Diencephalon (tissue), 1 donor: ENCODE measurements at places on chromosomes 4 and X. TPM values are rescaled to one million over a fixed set of nuclear protein-coding genes. Genes with fewer than 3 reads are reported as not detected.

The RAB41 gene
- total RNA-seq = not detected

The SLIT2 gene
- 36.7 TPM for total RNA-seq

The UGT2A1 gene
- total RNA-seq = not detected

The RAB33B gene
- 38.5 TPM for total RNA-seq

The BGN gene
- 7.6 TPM for total RNA-seq

The XAGE2 gene
- not detected for total RNA-seq

The CCDC110 gene
- 5.5 TPM for total RNA-seq

The MAB21L2 gene
- 3.0 TPM for total RNA-seq

The DDX53 gene
- total RNA-seq = not detected

The DCK gene
- 95.0 TPM for total RNA-seq

The GRIA3 gene
- 38.5 TPM for total RNA-seq

The MAGEA9B gene
- not detected for total RNA-seq

The AMBN gene
- 0.92 TPM for total RNA-seq

The PARM1 gene
- total RNA-seq = 35.3 TPM

The GLRA3 gene
- total RNA-seq = 26.3 TPM

The PDCL2 gene
- not detected for total RNA-seq

The GLOD5 gene
- total RNA-seq = not detected

The ADAM29 gene
- total RNA-seq = 1.4 TPM

The NPY2R gene
- total RNA-seq = 5.3 TPM

The POU4F2 gene
- not detected for total RNA-seq

The CHIC1 gene
- total RNA-seq = 22.6 TPM

The VEGFC gene
- 3.5 TPM for total RNA-seq

The DOK7 gene
- 2.5 TPM for total RNA-seq

The TTC29 gene
- 4.8 TPM for total RNA-seq

The ARL9 gene
- 2.1 TPM for total RNA-seq

The TGIF2LX gene
- total RNA-seq = not detected

The CXorf38 gene
- 8.8 TPM for total RNA-seq

The BTC gene
- 1.8 TPM for total RNA-seq

The IGSF1 gene
- 13.6 TPM for total RNA-seq

The SPRY1 gene
- total RNA-seq = 13.8 TPM

The FGG gene
- total RNA-seq = not detected

The PHEX gene
- 1.4 TPM for total RNA-seq

The ZCCHC4 gene
- total RNA-seq = 16.6 TPM
